ENCODE measurements at places on chromosomes 5 and 9. TPM values are rescaled to one million over a fixed set of nuclear protein-coding genes. Genes with fewer than 3 reads are reported as not detected.
A peak's percentile ranks its signal among the peaks of the same experiment; 100 is the strongest.

DNA sequence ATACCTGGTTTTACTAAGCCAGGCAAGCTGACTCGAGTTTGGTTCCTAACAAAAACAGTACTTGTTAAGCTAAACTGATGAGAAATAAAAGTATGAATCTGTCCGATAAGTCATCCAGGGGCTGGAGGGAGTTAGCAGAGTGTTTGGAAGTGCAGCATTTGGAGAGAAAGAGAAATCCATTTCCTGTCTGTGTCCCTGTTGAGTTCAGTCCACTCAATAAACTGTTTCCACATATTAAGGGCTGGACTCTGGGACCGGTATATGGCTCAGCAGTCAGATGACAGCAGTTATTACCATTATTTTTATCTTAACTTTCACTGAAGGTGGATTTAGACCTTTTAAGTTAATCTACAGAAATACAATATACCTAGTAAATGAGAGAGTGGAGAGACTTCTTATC, 130.6 kb upstream of the ADRA1B start:
- no peaks in the 10 kb centered on the region for H3K4me1 ChIP-seq
- no peak overlapping the region for H3K4me3 ChIP-seq
- H3K27ac ChIP-seq: no peak overlapping the region
- DNase-seq: no peak
- H3K36me3 ChIP-seq: no peaks in the 10 kb centered on the region

Gene PTTG1
- total RNA-seq: 241 TPM

DNA sequence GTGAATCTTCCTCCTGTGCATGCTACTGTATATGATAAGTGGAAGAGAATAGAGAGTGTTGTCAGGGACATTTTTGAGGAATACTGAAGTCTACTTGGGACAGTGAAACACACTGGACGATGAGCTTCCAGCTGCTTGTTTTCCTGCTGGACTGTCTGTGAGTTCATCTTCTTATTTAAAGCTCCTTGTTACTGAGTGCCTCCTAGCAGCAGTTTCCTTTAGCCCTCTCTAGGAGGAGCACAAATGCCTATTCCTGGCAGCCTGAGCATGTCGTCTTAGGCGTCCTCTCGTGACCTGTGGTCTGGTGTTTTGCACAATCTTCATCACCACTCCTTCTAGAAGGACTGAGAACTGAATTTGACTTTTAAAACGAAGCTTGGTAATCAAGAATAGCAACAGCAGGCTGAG, 43.8 kb downstream of the ANKRD33B start:
- no peaks in the 10 kb centered on the region for H3K36me3 ChIP-seq
- H3K4me1 ChIP-seq: peaks cover 14% of the 10 kb centered on the region
- H3K4me3 ChIP-seq: peak overlapping the region; percentile 62

- no peaks in the 10 kb centered on the region for H3K4me1 ChIP-seq
- H3K36me3 ChIP-seq: no peaks in the 10 kb centered on the region
- no peak overlapping the region for H3K27ac ChIP-seq
- peaks cover 23% of the 10 kb centered on the region for H3K27me3 ChIP-seq
- no peak for DNase-seq
Observed at GRCh38 chr5:81925981-81926380, 45.8 kb upstream of the ATG10 start.

GRCh38 chr5:130112246-130112645, 208.0 kb downstream of the CHSY3 start:
- no peaks in the 10 kb centered on the region for H3K4me1 ChIP-seq
- no peak for DNase-seq
- H3K36me3 ChIP-seq: no peaks in the 10 kb centered on the region
- no peaks in the 10 kb centered on the region for H3K27me3 ChIP-seq
- no peak overlapping the region for H3K27ac ChIP-seq

- H3K4me3 ChIP-seq: no peak overlapping the region
- peaks cover 23% of the 10 kb centered on the region for H3K27me3 ChIP-seq
- no peak for DNase-seq
- H3K4me1 ChIP-seq: no peaks in the 10 kb centered on the region
- H3K36me3 ChIP-seq: no peaks in the 10 kb centered on the region
- H3K27ac ChIP-seq: no peak overlapping the region
Observed at GRCh38 chr9:94511134-94511954, 43.5 kb upstream of the PCAT7 start.

DNA sequence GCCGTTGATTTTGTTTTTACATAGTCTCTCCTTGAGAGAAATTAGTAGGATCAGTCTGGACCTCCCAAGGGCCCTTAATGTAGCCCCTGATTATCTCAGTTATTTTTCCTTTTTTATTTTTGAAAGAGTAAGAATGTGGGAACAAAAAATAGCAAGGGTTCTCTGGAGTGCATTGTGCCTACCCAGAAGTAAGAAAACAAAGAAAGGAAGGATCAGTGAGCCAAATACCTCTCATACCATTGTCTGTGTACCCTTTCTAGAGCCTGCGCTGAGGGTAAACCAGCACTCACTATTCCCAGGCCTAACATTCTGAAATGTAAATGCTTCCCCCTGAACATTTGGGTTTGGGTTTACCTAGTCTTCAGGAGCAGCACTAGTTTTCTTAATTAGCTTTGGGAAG, 213.0 kb upstream of the TARS1 start:
- no peak overlapping the region for H3K27ac ChIP-seq
- no peak overlapping the region for H3K4me3 ChIP-seq
- H3K36me3 ChIP-seq: no peaks in the 10 kb centered on the region
- no peaks in the 10 kb centered on the region for H3K27me3 ChIP-seq
- no peak for DNase-seq

Gene NIM1K
- 2.5 TPM for total RNA-seq

- no peak for DNase-seq
- H3K4me1 ChIP-seq: no peaks in the 10 kb centered on the region
- H3K27me3 ChIP-seq: no peaks in the 10 kb centered on the region
- no peak overlapping the region for H3K4me3 ChIP-seq
- H3K36me3 ChIP-seq: no peaks in the 10 kb centered on the region
Observed at GRCh38 chr9:121945281-121945680, 147.8 kb downstream of the TTLL11 start.

DNA sequence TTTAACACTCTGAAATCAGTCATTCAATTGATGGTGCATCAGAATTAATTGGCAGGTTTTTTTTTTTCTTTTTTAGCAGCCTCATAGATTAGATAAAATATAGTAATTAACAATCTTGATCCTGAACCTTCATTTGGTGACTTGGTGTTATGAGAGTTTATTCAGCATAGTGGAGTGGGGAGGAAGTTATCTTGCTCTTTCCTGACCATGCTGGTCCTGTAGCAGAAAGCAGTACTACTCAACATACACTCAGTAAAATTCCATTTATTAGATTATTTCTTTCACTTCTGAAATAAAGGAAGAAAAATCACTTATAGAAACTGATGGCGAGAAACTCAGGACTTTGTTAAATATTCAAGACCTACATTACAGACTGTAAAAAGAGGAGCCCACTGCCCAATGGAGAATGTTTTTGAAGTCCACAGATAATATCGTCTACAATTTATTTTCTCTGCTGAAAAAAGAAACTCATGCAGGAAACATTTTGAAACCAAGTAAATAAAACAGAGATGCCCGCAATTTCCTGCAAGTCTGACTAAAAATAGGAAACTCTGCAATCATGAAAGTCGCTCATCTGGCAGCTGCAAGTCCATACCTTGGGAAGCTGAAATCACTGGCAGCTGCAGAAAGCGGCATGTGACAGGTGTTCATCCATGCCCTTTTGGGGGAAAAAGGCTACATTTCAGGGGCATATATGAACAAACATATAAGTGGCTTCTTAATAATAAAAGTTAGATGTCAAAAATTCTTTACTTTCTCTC, 233.2 kb upstream of the RFX3 start:
- peak overlapping the region; percentile 71 for H3K4me3 ChIP-seq
- H3K4me1 ChIP-seq: peaks cover 18% of the 10 kb centered on the region
- DNase-seq: no peak
- H3K36me3 ChIP-seq: no peaks in the 10 kb centered on the region
- H3K27ac ChIP-seq: peak overlapping the region; percentile 28

DNA sequence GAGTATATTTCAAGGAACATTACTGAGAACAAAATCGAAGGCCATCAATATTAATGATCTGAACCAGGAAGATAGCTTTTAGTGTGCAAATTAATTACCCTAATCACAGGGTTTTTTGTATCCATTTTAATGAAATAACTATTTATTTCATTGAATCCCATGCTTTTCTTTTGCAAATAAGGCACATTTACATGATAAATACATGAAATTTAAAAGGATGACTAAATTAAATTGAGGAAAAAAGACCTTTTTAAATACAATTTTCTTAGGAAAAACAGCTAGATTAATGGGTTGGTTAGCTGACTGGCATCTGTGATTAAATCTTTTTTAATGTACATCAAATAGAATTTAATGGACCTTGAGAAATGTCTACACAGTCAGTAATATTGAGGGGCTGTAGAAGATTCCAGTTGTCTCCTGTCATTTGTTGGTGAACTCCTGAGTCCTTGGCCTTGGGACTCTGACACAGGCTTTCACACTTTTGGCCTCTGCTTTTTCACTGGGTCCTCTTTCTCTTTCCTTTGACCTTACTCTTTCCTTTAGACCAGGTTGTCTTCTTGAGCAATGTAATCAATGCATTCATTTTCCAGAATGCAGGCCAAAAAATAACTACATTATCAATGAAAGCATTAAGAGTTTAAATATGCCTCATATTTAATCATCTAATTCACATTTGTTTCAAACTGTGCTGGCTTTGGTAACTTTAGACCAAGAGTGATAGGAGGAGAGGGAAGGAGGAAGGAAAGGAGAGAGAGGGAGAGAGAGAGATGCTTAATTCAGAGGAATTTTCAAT, 511.5 kb downstream of the ZNF608 start:
- no peak for DNase-seq
- no peak overlapping the region for H3K4me3 ChIP-seq
- no peaks in the 10 kb centered on the region for H3K4me1 ChIP-seq
- H3K27me3 ChIP-seq: peaks cover 5% of the 10 kb centered on the region

- H3K4me1 ChIP-seq: peaks cover 2% of the 10 kb centered on the region
- H3K27ac ChIP-seq: no peak overlapping the region
- H3K36me3 ChIP-seq: no peaks in the 10 kb centered on the region
- DNase-seq: no peak
- H3K27me3 ChIP-seq: no peaks in the 10 kb centered on the region
Observed at GRCh38 chr9:119101048-119101447, 268.2 kb downstream of the BRINP1 start.

- no peaks in the 10 kb centered on the region for H3K4me1 ChIP-seq
- no peak overlapping the region for H3K27ac ChIP-seq
- H3K36me3 ChIP-seq: no peaks in the 10 kb centered on the region
- no peak for DNase-seq
- H3K4me3 ChIP-seq: no peak overlapping the region
- H3K27me3 ChIP-seq: no peaks in the 10 kb centered on the region
Observed at GRCh38 chr5:18792145-18792544, 1157.9 kb downstream of the TAF11L14 start.

Gene IL4
- 2.6 TPM for total RNA-seq
